Posterior cingulate gyrus (tissue), 11 donors: ENCODE measurements at places on chromosomes 6 and 20.

- no peak for DNase-seq
Measured at GRCh38 chr6:143223895-143224294, 163.2 kb downstream of the AIG1 start.

- DNase-seq, result no peak
Measured at GRCh38 chr6:29502597-29502996, 14.8 kb upstream of the MAS1L start.

- no peak for DNase-seq
Measured at GRCh38 chr6:43901733-43902230, 131.8 kb downstream of the VEGFA start.

GRCh38 chr6:108661430-108661829, 100.7 kb downstream of the FOXO3 start:
- DNase-seq, result no peak

- no peak for DNase-seq
Measured at GRCh38 chr20:16806061-16806460, 57.9 kb downstream of the OTOR start.

- no peak for DNase-seq
Measured at GRCh38 chr6:2396846-2397630, 151.6 kb upstream of the GMDS start.

- no peak for DNase-seq
Measured at GRCh38 chr6:11747021-11747420, 31.6 kb downstream of the ADTRP start.

GRCh38 chr6:150992262-150992661, 126.8 kb downstream of the MTHFD1L start:
- no peak for DNase-seq

GRCh38 chr6:108875161-108875555, 26.9 kb downstream of the ARMC2 start:
- no peak for DNase-seq

DNA sequence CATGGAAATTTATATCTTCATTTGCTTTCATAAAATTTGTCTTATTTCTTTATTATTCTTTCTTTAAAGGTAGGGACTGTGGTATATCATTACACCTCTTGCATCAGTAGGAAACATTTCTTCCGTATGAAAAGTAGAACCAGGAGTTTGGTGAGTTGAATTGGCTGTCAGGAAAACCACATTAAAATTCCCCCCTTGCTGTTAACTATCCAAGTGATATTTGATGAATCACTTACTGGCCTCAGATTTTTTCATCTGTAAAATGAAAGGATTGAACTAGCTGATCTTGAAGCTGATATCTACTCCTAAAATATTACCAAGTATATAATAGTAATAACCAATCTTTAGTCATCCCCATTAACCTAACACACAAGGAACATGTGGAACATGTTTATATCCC, 460.9 kb downstream of the GJA1 start:
- DNase-seq, result no peak

GRCh38 chr6:170407200-170407599, 100.6 kb downstream of the FAM120B start:
- DNase-seq, result no peak

DNA sequence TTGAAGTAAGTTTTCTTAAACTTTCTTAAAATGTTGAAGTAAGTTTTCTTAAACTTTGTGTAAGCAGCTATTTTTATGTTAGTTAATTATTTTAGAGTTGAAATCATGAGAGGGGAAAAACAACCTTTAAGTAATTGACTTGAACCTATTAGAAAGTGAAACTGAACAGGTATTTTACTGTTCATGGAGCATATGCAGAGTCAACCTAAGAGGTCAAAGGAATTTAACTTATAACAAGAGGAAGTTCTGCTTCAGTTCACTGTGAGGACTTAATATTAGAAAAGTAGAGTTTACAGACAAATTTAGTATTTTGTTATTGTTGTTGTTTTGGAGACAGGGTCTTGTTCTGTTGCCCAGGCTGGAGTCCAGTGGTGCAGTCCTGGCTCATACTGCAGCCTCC, 38.0 kb downstream of the CDYL start:
- DNase-seq, result no peak

DNA sequence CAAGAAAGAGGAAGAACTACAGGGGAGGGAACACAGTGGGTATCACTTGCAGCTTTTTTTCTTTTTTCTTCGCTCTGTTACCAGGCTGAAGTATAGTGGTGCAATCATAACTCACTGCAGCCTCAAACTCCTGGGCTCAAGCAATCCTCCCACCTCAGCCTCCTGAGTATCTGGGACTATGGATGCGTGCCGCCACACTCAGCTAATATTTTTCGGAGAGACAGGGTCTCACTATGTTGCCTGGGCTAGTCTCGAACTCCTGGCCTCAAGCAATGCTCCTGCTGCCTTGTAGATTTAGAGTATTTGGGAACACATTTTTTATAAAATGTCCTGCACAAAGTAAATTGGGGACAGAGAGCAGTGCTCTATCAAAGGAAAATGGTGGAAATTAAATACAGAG, 28.3 kb downstream of the PARD6B start:
- DNase-seq, result no peak

- DNase-seq, result no peak
Measured at GRCh38 chr6:111791415-111791814, 81.8 kb downstream of the FYN start.

DNA sequence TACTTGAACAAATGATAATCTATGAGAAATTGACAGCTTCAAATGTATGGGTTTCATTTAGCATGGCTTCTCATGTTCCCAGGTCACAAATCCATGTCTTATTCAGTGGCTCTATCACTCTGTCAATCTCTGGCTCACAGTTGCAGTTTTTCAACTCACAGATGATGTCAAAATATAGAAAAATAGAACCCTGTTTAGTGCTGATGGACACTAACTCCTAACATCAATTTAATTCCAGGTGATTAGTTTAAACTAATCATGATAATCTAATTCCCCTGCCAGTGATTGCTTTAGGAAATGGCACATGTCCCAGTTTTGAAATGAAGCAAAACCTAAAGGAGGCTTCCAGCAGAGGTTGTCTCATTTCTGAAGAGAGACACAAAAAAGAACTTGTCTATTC, 13.0 kb downstream of the KHDC1 start:
- DNase-seq, result no peak

GRCh38 chr6:56370127-56370540, 122.8 kb upstream of the COL21A1 start:
- no peak for DNase-seq

GRCh38 chr6:15485936-15486335, 176.9 kb downstream of the DTNBP1 start:
- no peak for DNase-seq

DNA sequence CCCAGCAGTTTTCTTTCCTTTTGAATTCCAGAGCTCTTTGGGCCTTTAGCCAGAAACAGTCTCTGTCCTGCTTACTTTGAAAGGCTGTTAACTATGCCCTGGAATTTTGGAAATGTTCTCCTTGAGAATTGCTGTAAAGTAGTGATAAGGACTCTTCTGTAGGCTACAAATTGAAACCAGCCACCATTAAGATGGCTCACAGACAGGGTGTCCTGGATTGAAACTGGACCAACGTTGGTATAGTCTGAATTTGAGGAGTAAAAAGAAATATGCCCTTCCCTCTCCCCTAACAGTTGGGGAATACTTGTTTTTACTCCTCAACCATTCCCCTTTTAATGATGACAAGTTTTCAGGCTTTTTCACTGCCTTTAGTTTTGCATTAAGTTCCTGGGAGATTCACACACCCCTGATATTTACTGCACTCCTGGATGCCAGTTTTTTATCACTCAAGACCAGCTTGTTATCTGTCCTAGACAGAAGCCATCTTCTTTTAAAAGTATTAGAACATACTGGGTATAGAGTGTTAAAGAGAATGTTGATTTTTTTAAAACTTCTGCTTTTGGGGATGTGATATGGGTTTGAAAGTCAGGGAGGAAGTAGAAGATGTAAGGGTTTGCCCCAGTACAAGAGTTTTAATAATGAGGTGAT, 21.9 kb downstream of the TOP1 start:
- no peak for DNase-seq
